ENCODE measurements at places on chromosomes 11 and 22. TPM values are rescaled to one million over a fixed set of nuclear protein-coding genes. Genes with fewer than 3 reads are reported as not detected.

- no peak for DNase-seq
Observed at GRCh38 chr11:12200279-12200990, 90.0 kb downstream of the MICAL2 start.

Gene ST3GAL4
- total RNA-seq: 126 TPM

DNA sequence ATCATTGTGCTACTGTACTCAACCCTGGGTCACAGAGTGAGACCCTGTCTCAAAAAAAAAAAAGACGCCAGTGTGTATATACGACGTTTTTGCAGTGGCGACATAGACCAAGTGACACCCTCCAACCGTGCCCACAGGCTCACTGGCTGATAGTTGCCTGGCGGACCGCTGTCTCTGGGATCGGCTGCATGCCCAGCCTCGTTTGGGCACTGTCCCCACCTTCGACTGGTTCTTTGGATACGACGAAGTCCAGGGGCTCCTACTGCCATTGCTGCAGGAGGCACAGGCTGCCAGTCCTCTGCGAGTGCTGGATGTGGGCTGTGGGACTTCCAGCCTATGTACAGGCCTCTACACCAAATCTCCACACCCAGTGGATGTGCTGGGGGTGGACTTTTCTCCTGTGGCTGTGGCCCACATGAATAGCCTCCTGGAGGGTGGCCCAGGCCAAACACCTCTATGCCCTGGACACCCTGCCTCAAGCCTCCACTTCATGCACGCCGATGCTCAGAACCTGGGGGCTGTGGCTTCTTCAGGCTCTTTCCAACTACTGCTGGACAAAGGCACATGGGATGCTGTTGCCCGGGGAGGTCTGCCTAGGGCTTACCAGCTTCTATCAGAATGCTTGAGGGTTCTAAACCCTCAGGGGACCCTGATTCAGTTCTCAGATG is 1.3 kb downstream of the CSKMT start:
- no peak for DNase-seq

GRCh38 chr11:30879322-30880005 is 293.3 kb upstream of the MPPED2 start:
- no peak for DNase-seq

DNA sequence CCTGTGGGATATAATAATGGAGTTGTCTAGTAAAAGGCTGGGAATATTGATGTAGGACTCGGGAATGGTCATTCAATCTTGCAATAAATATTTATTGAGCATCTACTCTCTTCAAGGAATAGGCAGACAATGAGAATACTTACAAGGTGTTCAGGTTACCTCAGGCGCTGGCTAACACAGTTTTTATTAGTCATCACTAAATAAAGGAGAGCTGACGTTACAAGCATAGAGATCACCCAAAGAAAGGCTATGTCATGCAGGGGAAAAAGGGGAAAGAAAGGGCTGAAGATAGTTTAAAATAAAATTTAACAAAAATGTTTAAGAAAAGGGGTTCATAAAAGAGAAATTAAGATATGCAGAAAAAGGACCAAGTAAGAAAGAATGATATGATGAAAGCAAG is 15.8 kb upstream of the CTSC start:
- DNase-seq: peak; percentile 75

Measured in PC-3 (cell line).